ENCODE measurements at places on chromosomes 5 and 9.

- no peak for DNase-seq
Observed at GRCh38 chr9:14515571-14516198, 177.5 kb downstream of the ZDHHC21 start.

- DNase-seq: no peak
Observed at GRCh38 chr5:149283626-149284480, 12.2 kb downstream of the AFAP1L1 start.

GRCh38 chr5:44385291-44385900 lies 3.8 kb downstream of the FGF10 start:
- no peak for DNase-seq

GRCh38 chr9:116141864-116142561 lies 11.6 kb upstream of the PAPPA start:
- DNase-seq: no peak

DNA sequence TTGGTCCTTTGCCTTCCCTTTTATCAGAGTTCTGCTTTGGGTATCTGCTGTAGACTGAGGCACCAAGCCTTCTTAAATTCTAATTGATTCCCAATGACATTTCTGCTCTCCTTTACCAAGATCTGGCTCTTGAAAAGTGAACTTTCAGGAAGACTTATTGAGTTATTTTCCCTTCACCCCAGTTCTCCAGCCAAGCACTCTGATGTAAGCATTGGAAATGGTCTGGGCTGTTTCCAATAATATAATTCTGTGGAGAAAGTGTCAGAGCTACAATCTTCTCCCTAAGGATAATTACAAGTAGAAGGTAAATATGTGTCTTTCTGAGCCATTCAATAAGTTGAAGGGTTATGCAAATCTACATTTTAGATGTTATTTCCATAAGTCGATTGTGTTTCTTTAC lies 30.8 kb downstream of the BTF3 start:
- DNase-seq: no peak

DNA sequence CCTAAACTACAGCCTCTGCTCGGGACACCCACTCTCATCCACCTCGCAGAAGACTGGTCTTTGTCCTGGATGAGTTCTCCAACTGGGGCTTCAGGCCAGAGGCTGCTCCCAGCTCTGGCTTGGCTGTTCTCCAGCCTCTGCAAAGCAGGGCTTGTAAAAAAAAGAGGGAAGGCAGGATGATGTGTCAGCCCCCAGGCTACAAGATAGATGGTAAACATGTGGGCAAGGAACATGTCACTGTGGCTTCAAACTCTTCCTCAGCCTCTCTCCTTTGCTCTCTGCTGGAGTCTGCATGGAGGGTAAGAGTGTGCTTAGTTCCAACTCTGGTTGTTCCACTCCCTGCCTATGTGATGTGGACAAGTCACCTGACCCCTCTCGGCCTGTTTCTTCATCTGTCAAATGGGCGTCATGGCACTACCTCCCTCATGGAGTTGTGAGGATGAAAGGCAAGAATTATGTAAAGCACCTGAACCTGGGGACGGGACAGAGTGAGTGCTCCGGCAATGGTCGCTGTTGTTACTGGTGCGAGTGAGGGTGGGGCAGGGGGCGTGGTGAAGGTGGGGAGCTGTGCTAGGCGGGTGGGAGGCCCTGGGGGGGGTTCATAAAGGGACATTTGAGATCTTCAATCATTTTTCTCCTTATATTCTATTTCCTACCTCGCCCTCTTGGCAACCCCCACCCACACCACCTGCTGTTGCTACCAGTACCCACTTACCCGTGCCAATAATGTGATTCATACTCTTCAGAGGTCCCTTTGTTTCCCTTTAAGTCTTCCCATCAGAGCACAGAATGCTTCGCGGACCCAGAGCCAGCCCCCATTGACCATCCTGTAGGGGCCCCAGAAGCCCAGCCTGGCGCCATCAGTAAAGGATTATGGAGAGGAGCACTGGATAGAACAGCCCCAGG lies 6.8 kb upstream of the ZNF79 start:
- DNase-seq: no peak

DNA sequence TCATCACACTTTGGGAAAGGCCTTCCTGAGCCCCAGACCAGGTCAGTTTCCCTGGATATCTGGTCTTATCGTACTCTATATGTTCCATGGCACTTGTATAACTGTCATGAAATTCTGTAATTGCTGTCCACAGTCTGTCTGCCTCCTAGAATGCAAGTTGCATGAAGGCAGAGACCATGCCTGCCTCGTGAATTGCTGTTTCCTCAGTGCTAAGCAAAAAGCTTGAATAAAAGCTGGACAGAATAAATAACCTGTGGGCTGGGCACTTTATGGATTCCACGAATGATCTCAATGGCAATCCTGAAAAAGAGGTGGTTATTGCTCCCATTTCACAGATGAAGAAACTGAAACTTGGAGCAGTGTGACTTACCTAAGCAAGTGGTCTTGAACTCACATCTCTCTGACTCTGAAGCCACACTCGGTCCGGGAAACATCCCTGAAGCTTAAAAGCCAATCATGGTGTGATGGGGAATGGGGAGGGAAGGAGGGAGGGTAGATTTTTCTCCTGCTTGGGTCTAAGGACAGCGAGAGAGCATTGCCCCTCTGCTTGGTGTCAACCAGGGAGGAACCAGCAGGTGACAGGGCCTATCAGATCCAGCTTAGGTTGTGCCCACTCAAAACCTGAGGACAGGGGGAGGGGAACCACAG lies 13.2 kb upstream of the LHX2 start:
- DNase-seq: no peak

- no peak for DNase-seq
Observed at GRCh38 chr5:111486055-111486454, 26.3 kb downstream of the STARD4 start.

All from omental fat pad (tissue), 4 donors.